AG10803 (cell line): ENCODE measurements at places on chromosomes 12 and 14.

DNA sequence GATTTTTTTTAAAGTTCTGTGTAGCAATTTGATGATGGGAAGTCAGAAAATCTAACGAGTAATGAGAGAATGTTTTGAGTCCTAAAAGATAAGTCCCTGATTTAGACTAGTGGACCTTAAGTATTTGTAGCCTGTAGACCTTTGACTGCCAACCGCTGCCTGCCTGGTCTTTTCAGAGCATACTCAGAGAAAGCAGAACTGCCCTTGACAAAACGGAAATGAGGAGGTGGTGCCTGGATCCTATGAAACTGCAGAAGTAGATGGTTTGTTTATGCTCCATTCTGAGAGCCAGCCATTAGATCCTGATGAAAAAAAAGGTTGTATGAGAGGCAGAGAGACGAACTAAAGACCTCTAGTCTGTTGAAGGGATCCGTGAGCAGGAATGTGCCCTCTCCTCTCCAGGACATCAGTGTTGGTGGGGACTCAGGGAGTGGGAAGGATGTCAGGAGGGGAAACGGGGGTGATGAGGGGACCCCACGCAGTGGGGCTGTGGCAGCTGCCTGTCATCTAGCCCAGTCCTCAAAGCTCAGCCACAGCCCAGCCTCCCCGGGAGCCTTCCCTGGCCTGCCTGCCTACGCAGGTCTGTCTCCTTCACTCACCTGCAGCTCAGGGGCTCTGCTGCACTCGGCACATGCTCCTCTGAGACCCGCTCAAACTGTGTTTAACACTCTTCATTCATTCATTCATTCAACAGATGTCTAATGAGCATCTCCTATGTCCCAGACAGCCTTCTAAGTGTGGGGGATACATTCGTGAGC, 447.5 kb downstream of the AACS start:
- no peak for DNase-seq

GRCh38 chr12:11500188-11500860, 105.0 kb upstream of the PRB2 start:
- DNase-seq: peak; percentile 46

DNA sequence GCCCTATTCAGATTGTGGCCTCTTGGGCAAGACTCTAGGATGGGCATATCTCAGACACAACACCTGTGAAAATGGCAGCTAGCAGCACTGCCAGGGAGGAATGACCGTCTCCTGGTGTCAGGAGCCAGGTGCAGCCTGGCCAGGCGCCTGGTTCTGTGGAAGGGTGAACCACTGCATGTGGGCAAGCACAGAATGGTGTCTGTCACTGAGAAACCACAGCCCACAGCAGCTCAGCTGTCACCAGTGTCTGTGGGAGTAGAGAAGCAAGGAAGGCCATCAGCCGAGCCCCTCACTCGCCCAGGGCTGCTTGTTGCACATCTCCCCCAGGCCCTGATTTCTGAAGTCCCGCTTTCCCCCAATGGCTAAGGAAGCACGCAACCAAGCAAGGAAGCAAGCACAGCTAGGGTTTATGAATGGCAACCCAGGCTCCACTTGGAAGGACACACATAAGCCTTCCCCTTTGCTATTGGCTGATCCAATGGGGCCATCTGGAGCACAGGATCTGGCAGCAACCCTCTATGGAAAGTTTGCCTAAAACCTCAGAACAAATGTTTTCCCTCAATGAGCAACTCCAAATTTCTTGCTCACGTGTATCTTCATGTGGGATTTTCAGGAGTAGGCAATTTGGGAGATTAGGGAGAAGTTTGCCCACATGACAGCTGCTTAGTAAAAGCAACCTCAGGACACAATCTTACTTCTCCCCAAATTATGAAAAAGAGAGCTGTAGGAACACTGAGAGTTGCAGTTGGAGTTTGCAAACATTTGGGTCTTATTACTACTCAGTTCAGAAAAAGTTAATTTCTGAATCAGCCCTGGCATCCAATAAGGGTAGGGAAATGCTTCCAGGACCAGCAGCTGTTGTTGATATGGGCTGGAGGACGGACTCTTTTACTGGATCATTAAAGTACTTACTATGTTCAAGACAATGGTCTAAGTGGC, 44.7 kb downstream of the GPHB5 start:
- DNase-seq: peak; percentile 64

DNA sequence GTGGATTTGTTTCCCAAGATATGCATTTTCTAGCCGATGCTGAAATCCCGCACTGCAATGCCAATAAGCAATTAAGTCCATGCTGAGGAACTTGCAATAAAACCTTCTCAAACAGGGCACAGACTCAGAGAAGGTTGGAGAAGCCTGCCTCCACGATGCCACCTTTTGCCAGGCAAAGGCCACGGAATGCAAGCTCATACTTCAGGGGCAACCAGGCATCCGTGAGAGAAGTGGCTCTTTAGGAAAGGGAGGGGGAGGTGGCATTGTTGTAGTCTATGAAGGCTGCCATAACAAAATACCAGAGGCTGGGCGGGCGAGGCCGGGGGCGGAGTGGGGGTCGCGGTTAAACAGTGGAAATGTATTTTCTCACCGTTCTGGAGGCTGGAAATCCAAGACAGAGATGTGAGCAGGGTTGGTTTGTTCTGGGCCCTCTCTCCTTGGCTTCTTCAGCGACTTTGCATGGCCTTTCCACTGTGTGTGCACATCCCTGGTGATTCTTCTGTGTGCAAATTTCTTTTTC, 689.5 kb downstream of the VRK1 start:
- DNase-seq: no peak

- no peak for DNase-seq
Observed at GRCh38 chr12:66537876-66538275, 141.0 kb downstream of the GRIP1 start.

GRCh38 chr14:100914597-100915021, 11.1 kb upstream of the RTL1 start:
- DNase-seq: peak; percentile 3

- no peak for DNase-seq
Observed at GRCh38 chr14:91392623-91393303, 24.9 kb downstream of the CCDC88C start.

DNA sequence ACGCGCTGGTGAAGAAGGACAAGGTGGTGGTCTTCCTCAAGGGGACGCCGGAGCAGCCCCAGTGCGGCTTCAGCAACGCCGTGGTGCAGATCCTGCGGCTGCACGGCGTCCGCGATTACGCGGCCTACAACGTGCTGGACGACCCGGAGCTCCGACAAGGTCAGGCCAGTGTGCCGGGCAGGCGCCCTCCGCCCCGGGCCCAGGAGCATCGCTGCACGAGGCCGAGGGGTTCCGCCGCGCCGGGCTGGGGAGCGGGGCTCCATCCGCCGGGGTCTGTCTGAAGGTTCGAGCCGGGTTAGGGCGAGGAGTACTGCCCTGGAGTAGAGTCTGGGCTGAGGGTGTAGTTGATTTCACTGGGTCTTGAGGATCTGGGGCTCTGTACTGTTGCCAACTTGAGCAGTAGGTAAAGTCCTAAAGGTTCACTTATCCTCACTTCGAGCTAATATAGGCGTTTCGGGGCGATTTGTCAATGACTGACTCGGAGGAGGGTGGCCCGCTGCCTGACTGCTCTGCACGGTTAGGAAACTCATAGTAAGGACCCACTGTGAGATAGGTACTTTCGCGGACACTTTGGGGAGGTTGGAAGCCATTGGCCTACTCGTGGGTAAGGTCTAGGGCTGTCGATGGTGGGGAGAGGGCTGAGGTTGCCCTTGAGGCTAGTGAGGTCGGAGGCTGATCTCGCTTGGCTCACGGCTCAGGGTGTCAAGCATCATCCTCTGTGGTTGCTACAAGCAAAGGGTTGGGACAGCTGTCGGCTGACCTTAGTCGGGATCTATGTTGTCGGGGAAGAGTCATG, 574 bp downstream of the GLRX5 start:
- no peak for DNase-seq
